ENCODE measurements at places on chromosomes 5 and 9.
A peak's percentile ranks its signal among the peaks of the same experiment; 100 is the strongest.

DNA sequence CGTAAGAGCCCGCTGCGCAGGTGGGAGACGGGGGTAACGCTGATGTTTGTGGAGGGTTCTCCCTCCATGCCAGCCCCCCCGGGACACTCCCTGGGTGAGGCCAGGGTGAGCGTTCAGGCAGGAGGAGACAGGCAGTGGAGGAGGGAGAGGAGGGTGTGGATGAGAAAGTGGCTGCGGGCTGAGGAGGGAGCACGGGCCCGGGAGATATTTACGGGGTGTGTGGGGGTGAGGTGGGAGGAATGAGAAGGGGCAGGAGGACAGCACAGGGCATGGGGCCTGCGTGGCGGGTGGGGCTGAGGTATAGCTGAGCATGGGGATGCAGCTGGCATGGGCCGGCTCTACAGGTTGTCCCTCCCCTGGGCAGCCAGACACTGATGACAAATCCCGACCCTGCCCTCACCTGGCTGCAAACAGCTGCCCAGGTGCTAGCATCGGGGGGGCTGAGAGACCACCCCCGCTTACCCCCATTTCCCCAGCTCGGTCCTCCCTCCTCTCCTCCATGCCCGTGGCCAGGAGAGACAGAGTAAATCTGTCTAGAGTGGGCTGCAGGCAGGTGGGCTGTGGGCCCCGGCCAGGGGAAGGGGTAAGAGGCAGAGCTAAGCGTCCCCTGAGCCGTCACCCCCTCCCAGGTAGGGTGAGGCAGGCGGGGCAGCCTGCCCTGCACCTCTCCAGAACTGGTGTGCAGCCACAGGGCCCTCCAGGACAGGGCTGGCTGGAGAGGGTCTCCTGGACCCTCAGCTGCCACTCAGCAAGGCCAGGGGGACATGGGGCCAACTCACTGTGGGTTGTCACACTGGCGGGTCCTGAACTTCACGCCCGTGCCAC is 79.2 kb downstream of the ZNF354C start:
- no peak for DNase-seq

- DNase-seq: no peak
Measured at GRCh38 chr9:21679432-21679831, 123.0 kb upstream of the MTAP start.

DNA sequence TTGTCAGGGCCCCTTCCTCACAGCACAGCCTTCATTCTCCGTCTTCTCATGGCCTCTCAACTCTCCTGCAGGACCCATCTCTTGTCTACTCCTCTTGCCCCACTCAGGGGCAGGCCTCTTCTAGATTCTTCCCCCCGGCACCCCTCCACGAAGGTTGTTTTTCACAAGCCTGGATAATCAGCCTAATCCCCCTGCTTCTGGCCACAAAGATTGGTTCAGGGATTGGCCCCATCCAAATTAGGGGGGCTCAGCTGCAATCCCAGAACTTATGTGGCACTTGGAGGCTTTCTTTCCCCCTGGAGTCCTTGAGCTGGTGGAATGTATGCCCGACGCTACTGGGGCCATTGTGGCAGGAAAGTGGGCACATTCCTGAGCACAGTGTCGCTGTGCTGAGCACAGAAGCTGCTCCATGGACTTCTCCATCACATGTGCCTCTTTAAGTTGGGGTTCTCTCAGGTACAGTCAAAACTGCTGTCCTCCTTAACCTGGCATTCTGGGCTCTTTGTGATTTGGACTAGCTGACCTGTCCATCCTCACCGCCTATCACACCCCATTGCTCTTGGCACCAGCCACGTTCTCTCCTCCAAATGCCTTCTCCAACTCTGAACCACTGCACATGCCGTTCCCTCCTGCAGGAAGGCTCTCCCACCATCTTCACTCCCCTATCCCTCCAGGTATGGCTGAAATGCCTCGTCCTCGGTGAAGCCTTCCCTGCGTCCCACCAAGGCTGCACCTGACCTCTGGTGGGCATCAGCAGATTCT is 66.8 kb upstream of the RNF130 start:
- DNase-seq: no peak

DNA sequence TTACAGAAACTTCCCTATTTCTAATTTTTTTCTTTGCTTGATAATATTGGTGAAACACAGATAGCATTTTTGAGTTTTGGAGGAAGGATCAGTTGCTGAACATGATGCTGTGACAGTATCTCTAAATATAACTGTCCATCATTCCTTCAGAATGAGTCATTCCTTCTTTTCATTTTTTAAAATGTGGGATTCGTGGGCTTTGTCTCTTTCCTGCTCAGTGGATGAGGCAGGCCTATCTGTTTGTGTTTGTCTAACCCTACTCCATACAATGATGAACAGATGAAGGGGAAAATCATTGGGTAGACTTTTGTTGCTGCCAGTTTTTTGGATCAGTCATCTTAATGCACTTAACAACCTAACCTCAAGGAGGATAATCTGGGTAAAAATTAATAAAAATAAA is 15.7 kb upstream of the OR13C8 start:
- no peak for DNase-seq

- no peak for DNase-seq
Measured at GRCh38 chr5:179233909-179234562, 111.2 kb downstream of the ADAMTS2 start.

- no peak for DNase-seq
Measured at GRCh38 chr5:38403406-38403805, 145.0 kb downstream of the EGFLAM start.

DNA sequence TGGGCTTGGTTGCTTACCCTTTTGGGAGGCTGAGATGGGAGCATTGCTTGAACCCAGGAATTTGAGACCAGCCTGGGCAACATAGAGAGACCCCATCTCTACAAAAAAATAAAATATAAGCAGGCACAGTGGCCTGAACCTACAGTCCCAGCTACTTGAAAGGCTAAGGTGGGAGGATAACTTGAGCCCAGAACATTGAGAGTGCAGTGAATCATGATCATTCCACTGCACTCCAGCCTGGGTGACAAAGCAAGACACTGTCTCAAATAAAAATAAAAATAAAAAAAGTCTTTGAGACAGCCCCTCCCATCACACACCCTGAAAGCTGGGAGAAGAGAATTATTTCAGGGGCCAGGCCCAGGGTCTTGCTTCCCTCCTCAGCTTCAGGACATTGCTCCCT is 251.8 kb downstream of the BRINP1 start:
- no peak for DNase-seq

GRCh38 chr5:104015765-104016164 is 453.2 kb upstream of the NUDT12 start:
- no peak for DNase-seq

DNA sequence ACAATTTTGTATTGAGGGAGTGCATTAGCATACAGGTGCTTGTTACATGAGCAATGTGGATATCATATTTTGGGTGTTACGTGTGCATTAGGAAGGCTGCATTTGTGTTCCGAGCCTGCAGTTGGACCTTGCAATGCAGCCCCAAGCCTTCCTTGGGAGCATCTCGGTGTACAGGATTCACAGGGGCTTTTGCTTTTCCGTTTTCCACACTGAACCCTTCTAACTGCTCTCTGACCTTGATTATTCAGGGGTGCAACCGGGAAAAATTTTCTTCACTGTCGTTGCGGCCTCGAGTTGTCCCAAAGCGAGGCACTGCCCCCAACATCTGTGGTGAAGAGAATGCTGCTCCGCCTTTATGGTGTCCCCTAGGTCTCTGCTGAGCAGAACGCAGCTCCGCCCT is 80.1 kb upstream of the PLEKHG4B start:
- no peak for DNase-seq

DNA sequence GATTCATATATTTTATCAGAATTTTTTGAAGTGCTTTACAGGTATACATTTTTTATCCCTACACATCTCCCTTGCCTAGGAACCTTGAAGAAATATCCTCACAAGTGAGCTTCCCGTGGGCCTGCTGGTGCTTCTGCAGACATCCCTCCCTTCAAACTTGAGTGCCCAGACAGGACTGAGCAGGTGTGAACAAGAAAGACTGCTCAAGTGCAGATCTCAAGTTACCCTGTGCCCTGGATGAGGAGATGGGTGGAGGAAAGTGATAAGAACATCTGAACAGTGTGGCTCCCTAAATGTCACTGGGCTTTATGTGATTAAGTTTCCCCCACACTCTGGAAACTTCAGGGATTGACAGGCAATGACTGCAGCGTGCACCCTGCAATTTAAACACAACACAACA is 209.8 kb downstream of the TLE1 start:
- DNase-seq: no peak

DNA sequence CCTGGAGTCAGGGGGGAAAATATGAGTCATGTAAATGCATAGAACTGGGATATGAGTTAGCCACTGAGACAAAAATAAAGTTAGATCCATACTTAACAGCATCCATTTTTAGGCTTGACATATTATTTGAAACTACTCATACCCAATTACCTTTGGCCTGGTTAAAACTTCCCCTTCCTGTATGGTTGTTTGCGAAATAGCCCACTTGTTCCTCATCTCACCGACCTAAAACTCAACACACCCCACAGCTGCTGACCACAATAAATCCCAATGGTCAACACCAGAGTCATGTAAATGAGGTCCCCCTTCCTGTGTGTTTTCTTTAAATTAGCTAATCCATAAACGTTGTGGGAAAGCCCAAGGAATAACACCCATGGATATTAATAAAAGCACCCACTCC is 55.2 kb upstream of the TMEM215 start:
- DNase-seq: no peak

DNA sequence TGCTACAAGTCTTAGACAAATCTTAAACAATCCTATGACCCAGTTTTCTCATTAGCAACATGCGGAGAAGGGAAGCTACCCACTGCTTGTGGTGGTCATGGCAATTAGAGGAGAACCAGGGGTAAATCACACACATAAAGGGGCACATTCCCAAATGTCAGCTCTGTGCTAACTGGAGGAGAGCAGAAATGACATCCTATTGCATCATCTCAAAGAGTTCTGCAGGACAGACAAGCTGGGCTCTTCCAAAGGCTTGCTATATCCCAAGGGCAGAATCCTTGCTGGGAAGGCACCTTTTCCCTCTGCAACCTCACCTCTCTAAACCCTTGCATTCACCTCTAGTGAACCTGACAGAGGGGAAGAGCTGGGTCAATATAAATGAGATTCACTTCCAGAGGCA is 17.0 kb upstream of the WWC1 start:
- DNase-seq: no peak

DNA sequence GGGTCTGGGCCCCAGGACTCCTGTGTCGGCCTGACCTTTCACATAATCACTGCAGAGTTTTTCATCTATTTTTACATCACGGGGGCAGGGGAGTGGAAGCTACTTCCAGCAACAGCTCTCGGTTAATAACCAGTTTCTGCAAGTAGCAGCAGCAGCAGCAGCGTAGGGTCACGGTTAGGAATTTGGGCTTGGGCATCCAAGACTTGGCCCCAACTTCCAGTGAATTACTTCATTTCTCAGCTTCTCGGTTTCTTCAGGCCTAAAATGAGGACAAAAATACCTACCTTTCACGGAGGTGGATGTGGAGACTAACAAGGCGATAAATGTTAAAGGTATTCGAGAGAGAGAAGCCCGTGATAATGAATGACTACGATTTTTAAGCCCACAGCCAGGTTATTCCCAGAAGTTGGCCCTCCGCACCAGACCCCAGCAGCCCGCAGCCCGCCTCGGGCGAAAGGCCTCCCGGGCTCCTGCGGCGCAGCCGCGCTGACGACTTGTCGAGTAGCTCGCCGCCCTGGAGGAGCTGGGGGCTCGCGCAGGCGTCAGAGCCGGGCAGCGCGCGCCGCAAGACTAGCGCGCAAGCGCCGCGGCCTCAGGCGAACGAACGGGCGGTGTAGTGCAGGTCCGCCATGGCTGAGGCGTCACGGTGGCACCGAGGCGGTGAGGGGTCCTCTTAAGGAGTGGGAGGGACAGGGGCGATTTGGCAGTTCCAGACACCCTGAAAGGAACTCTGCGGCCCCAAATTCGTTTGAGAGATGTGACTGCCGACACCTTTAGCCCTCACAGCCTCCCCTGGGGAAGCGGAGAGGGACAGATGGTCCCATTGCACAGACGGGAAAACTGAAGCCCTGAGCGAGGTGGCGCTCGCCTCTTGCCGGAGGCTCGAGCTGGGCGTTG is at the start of gene PKD2L2:
TSS of gene PKD2L2 (plus strand) at position 595 of the 897 bp plus-strand sequence. CDS start at position 630, 35 bp downstream.
- peak; percentile 81 for DNase-seq

- no peak for DNase-seq
Measured at GRCh38 chr5:154520861-154521453, 42.9 kb upstream of the HAND1 start.

DNA sequence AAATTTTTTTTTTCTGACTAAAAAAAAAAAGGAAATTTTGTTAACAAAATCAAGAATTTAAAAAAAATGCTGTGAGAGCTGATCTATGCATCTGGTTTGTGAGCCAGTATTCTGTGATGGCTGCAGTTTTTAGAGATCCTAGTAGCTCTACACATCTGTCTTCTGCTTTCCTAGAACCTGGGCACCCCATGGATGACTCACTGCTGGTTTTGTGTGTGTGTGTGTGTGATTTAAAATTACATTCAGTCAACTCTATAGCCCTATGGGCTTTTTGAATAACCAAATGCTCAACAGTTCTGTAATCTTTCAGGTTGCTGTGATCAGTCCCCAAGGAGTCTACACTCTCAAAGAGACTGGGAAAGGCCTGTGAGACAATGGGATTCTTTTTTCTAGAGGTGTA is 2.5 kb upstream of the PSMD5 start:
- peak; percentile 43 for DNase-seq

GRCh38 chr9:9257999-9258498 is 1354.8 kb downstream of the PTPRD start:
- no peak for DNase-seq

- DNase-seq: no peak
Measured at GRCh38 chr5:1824903-1825841, 24.0 kb downstream of the NDUFS6 start.

- no peak for DNase-seq
Measured at GRCh38 chr9:134778841-134779411, 101.7 kb upstream of the FCN2 start.

DNA sequence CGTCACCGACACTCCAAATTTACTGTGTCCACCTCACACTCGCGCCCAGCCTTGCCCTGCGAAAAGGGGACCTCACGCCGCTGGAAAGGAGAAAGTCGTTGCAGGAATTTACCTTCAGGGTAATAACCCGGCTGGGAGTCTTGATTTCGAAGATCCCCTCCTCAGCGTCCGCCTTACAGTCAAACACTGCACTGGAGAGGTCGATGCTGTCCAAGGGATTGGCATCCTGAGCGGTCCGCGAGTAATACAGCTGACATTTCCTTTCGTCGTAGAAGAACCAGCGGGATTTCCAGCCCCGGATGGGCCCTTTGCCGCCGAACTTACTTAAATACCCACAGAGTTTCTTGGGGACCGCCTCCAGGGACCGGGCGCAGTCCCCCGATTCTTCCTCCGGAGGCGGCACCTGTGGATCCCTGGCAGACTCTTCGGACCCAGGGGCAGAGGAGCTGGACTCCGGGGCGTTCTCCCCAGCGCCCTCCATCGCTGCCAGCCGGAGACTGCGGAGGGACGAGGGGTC is 330 bp downstream of the TBC1D2 start:
- no peak for DNase-seq

DNA sequence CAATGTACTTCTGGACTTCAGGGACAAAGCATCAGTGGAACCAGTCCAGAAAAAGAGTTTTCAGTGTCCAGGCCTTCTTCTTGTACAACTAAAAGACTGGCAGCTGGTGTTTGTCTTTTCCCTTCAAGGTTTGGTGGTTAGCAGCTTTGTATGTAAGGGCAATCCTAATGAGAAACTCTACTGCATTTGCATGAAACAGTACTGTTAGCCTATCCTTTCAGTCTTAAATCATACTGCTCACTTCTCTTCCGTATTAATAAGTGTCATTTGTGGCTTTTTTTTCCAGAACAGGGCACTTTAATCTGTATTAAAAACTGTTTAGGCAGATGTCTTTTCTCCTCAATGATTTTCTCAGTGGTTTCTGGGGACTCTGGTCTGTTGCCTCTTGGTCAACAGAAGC is 48.9 kb downstream of the FAM174A start:
- no peak for DNase-seq

Measured in stimulated activated CD4-positive, alpha-beta T cell treated with anti-CD3 and anti-CD28 coated beads, Interleukin-1b, Interleukin-23, amount 100 ng/mL, for 24 hours (primary cell).